ENCODE measurements at places on chromosomes 1 and 21.

GRCh38 chr1:228825041-228825440 lies 89.8 kb downstream of the RHOU start:
- no peak for DNase-seq

- DNase-seq = no peak
Measured at GRCh38 chr1:111465754-111466153, 8.0 kb upstream of the C1orf162 start.

DNA sequence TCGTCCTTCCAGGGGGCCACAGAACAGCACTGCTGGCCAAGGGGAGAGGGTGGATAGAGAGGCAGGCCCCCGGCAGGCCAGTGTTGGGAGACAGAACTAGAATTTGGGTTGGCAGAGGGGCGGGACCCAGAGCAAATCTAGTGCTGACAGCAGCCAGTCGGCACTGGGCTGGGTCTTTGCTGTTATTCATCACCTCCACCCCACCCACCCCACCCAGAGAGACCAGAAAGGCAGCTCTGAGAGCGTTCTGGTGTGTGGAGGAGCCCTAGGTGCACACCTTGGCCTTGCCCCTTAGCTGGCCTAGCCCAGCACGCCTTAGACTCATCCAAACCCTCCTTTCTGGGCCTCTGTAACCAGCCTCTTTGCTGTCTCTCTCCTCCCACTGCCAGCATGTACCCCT lies 6.4 kb upstream of the PKP1 start:
- DNase-seq = no peak

DNA sequence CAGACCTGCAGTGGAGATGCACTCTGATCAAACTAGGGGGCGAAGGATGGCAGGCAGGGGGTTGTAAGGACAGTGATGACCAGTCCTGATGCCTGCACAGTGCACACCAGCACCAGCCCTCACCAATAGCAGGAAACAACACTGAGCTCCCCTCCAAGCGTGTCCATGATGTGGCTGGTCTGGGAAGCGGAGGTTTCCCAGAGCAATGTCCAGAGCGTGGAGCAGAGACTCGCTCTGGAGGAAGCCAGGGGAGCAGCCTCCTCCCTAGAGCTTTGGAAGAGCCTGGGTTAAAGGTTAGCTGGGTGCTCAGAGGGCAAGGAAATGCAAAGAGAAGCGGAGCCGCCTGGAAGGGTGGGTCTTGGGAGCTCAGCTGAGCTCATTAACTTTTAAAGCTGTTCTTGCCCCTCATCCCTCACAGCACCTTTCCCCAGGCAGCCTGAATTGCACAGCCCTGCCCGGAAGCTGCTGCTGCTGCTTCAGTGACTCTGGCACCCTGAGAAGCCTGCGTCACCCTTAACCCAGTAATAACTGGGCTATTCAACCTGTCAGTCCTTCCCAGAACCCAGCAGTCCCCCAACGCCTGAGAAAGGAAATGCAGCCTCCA lies 162.2 kb upstream of the RAB4A start:
- DNase-seq = no peak

GRCh38 chr1:212951126-212951946 lies 995 bp downstream of the VASH2 start:
- DNase-seq = no peak

- DNase-seq = no peak
Measured at GRCh38 chr1:97091263-97091662, 369.7 kb downstream of the PTBP2 start.

GRCh38 chr1:173995475-173995874 lies 26.7 kb downstream of the RC3H1 start:
- DNase-seq = no peak

DNA sequence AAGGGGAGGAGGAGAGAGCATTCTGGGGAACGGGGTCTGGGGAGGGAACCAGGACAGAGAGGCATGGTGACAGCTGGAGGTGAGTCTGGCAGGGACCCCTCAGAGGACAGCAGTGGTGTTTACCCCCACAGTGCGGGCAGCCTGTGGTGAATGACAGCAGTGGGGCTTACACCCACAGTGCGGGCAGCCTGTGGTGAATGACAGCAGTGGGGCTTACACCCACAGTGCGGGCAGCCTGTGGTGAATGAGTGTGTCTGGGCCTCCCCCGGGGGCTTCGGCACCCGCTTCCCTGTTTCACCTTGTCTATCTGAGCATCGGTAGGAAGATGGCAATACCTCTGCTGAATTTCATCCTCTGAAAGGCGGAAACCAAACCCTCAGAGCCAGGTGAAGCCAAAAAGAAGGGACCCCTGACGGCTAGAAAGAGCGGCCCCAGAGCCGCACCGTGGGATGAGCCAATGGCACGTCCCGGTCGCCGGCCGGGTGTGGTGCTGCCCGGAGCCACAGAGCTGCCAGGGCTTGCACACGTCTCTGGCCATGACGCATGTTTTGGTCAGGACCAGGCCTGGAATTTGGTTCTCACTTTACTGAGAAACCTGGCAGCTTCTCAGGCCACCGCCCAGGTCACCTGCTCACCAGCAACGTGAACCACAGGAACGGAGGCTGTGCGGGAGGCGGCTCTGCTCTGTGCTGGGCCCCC lies 54.1 kb downstream of the SIK1 start:
- DNase-seq = no peak

DNA sequence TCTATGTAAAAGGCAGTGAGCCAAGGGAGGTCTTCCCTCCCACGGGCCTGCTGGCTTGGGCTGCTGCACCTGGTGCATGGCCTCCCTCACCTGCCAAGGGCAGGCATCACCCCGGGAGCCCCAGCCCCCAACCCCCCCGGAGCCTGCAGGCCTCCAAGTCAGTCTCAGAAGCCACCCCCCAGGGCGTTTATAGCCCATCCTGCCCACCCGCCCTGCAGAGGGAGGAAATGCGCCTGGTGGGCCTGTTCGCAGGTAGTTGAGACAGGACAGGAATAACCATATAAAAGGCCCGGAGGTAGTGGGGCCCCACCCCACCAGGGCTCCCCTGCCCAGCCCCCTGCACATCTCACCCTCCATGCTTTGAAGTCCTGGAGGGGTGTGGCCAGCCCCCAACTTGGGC lies 18.2 kb upstream of the ARF1 start:
- no peak for DNase-seq

DNA sequence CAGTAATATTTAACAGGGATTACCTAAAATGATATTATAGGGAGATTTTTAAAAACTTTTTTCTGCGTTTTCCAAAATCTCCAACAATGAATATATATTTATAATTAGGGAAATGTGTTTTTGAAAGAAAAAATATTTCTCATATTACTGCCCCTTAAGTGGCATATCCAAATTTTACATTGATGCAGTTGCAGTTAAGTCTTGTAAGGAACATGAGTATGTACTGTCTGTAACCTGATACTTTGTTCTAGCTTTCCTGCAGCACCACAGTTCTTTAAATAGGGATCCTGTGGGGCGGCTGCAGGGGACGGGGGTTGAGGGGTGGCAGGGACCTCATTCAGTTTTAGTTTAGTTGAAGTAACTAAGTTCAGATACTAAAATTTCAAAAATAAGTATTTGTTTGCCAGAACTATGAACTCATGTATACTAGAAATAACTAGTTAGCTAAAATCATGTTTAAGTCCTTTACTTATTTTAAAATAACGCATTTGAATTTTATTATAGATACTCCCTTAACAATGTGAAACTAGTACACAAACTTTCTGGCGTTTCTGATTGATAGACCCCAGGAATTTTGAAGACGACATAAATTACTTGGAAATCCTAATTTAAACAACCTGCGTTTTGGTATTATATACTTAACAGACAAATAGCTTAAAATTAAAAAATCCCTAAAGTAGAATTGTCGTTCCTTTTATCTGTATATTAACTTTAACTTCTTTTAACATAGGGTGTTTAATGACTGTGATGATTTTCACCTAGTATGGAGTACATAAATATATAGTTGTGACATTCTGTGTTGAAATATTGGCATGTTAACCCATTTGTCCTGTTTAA lies 639 bp upstream of the DNAJB4 start:
- peak; percentile 88 for DNase-seq

DNA sequence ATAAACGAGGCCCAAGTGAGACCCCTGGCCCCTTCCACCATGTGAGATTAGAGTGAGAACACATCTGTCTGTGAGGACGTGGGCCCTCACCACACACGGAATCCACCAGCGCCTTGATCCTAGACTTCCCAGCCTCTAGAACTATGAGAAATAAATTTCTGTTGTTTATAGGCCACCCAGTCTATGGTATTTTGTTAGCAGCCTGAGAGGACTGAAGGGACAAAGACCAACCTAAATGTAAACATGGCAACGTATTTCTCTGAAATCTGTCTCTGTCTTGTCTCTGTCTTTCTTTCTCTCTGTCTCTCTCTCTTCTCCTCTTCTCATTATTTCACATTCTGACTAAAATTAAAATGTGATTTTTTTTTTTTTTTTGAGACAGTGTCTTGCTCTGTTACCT lies 15.6 kb upstream of the IFI44L start:
- DNase-seq = no peak

DNA sequence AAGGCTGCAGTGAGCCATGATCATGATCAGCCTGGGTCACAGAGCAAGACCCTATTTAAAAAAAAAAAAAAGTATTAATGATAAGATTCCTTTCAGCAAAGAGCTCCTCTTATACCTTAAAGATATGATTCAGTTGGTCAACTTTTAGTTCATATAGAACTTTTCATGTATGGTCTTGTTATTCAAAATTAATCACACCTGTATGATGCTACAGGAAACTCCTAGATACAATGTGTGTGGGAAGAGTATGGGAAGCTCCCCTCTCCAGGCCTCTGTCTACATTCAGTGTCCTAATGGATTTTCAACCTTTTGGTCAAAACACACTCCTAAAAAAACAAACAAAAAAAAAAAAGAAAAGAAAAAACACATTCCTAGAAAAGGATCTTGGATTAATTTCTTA lies 17.1 kb downstream of the MR1 start:
- DNase-seq = no peak

- no peak for DNase-seq
Measured at GRCh38 chr21:29218749-29219148, 80.0 kb upstream of the BACH1 start.

DNA sequence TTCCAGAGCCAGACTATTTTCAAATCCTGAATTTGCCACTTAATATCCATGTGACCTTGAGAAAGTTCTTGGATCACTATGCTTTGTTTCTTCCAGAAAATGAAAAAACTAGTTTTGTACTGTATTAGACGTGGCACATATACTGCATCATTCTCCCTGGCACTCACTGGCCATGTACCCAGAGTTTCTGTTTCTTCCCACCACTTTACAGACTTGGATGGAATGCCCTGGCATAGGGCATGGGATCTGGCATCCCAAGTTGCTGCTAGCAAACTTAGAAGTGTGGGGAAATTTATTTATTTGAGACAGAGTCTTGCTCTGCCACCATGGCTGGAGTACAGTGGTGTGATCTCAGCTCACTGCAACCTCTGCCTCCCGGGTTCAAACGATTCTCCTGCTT lies 10.0 kb downstream of the KLF18 start:
- DNase-seq = no peak

All from HCT116 (cell line).